Cerebellar nuclear complex (tissue), 1 donor: ENCODE measurements at places on chromosomes 6 and 20.

- DNase-seq, result no peak
Measured at GRCh38 chr6:127302728-127303660, 36.3 kb downstream of the RNF146 start.

GRCh38 chr6:144778773-144779492 lies 493.8 kb downstream of the UTRN start:
- DNase-seq, result no peak

- DNase-seq, result no peak
Measured at GRCh38 chr6:40779409-40779808, 192.2 kb upstream of the LRFN2 start.

DNA sequence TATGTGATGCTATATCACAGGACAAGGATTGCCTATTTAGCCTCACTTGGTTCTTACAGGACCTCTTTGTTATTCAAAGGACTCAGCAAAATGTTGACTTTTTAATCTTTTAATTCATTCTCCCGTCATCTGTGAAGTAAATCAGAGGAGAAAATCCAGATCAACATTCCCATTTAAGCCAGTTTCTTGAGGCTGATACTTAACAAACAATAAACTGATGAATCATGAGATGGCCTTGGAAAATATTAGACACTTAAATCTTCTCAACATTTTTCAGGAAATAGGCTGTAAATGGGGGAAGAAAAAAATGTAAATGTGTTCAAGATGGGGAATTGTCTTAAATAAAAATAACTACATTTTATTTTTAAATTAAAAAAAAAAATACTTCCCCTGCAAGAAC lies 55.9 kb upstream of the UBR2 start:
- DNase-seq, result no peak

GRCh38 chr6:42505385-42505718 lies 53.6 kb upstream of the TRERF1 start:
- DNase-seq, result no peak

GRCh38 chr6:130027948-130028347 lies 9.6 kb downstream of the L3MBTL3 start:
- DNase-seq, result no peak

DNA sequence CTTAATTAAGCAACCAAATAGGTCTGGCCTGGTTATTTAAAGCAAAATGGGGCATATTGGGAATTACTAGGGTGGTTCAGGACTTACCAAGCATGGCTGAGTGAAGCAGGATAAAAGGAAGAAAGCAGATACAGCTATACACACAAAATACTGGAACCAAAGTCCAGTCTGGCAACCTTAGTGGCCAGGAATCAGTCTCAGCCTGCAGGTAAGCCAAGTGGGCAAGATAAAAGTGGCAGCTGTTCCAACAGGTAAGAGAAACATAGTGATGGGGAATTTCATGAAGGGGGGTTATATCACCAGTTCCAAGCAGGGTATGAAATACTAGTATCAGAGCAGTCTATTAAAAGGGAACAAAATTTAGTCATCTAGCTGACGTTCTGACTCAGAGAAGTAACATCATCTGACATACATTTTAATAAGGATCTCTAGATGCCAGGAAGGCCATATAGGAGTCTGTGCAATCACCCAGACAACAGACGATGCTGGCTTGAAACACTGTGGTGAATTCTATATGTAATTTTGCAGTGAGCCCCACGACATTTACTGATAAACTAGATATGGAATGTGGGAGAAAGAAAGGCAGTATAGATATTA lies 292.1 kb upstream of the HSF2 start:
- no peak for DNase-seq

GRCh38 chr20:52231230-52231746 lies 39.7 kb upstream of the ZFP64 start:
- DNase-seq, result no peak

DNA sequence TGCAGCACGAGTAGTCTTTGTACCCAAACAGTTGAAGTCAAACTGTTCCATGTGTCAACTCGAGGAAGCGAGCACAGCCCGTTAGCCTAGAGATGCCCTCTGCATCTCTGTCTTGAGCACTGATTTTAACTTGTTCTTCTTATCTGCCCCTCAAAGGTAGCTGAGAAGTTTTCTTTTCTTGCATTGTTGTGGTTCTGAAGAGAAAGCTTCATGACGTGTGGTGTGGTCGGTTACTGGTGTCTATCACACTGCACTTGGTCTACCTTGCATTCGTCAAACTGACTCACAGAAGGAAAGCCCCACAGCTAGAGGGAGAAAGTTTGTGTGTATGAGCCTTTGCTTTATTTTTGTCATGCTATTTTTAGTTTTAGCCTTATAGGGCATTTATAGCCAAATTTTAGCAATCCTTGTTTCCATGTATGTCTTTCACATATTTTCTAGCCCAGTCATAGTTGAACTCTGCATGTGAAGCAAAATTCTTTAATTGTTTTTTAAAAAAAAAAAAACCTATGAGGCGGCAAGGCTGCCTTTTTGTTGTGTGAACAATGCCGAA lies 115.1 kb downstream of the JAG1 start:
- DNase-seq, result no peak

DNA sequence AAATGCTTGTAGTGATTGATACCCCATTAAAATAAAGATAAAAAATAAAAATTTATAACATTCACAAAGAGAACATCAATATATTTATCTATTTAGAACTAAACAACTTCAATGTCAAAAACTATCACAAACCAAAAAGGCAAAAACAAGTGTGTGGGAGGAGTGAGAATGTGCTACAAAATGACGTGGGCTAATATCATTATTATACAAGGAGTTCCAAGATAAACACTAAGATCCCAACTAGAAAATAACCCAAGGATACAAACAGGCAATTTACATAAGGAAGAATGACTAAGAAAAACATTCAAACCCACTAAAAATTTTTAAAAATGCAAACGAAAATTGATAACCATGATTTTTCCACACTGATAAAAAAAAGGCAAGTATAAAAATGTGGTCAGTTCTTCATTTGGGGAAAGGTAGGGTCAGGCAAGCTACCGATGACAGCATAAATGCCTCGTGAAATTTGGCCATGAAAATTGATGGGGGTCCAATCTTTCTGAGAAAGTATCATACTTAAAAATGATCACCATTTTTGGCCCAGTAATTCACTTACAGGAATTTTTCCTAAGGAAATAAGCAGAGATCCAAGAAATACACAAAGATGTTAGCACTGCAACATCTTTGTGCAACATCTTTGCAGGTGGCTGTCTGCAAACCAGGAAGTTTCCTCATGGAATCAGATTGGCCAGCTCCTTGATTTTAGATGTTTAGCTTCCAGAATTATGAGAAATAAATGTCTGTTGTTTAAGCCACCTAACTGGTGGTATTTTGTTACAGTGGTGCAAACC lies 140.2 kb downstream of the TMEM200A start:
- no peak for DNase-seq

DNA sequence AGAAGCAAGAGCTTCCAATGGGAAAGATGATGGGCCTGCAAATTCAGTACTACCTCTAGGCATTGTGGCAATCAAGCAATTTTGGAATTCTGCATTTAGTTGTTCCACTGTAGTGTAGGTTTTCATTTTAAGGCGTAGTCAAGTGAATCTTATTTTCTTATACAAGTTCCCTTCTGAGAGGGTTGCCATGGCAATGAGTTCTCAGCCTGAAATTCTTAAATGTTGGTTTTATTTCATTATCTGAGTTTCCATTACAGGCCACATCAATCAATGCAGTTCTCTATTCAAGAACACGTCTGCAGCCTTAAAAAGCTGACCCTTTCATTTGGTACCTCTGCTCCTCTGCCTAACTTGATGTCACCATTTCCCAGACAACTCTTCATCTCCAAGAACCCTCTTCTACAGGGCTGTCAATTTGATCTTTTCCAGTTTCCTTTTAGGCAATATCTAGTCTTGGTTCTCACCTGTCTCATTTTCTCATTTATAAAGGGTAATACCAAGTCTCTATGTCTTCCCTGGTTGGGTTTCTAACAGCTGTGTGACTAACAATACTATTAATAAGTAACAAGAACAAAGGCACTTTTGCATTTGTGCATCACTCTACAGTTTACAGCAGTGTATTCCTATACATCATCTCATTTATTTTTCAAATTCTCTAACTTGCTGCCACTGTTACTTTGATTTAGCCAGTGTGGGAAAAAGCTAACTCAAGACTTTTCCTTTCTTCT lies 898.2 kb upstream of the FLRT3 start:
- DNase-seq, result no peak

- DNase-seq, result no peak
Measured at GRCh38 chr6:41072836-41073202, at the start of gene NFYA. Gene NFYA, plus strand, starts transcription at chr6:41072974. Its CDS starts 6,116 bp downstream, at chr6:41079090.

DNA sequence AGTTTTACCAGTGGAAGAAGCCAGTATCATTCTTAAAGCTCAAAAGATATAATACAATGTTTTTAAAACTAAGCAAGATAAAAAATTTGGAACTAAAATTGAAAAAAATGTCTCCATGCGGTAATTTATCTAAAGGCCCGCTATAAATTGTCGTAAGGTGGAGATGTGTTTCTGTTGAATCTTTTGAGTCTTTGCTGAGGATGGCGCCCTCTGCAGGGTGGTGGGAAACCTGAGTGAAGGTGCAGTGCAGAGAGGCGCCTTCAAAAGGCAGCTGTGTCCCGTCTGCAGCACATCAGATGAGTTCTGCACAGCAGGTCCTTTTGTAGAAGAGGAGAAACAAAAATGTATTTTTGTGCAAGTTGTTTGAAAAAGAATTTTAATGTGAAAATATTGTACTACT lies 29.4 kb upstream of the KIF25 start:
- DNase-seq, result no peak

DNA sequence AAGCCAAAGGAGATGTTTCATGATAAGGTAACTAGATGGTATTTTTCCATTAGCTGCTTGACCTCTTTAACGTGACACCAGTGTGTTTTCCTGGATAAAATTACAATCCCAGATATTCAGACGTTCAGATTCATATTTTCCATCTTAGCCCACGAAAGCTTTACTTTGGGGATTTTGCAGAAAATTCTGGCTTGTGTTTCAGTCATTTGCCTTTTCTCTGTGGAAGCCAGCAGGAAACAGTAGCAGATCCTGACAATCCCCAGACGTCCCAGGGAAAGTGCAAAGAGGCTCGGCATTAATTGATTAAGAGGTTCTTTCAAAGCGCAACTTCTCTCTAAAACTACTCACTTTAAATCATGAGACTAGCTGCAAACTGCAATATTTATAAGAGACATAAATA lies 243.6 kb downstream of the UST start:
- DNase-seq, result no peak

- no peak for DNase-seq
Measured at GRCh38 chr6:16987996-16988395, 113.9 kb upstream of the STMND1 start.

DNA sequence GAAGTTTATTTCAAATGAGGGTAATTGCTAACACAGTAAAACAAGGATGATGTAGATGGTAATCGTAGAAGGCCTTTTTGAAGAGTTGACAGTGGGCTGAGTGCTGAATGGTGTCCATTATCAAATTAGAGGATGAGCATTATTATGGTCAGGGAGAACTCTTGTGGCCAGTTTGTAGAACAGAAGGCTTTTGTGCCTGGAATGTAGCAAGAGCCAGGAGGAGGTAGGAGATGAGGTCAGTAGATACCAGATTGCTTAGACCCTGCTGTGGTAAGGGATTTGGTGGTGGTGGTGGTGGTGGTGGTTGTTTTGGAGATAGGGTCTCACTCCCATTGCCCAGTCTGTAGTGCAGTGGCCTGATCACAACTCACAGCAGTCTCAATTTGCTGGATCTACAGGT lies 6.2 kb downstream of the CSE1L start:
- DNase-seq, result no peak

- DNase-seq, result no peak
Measured at GRCh38 chr20:48826069-48826468, 1.7 kb downstream of the PREX1 start.

DNA sequence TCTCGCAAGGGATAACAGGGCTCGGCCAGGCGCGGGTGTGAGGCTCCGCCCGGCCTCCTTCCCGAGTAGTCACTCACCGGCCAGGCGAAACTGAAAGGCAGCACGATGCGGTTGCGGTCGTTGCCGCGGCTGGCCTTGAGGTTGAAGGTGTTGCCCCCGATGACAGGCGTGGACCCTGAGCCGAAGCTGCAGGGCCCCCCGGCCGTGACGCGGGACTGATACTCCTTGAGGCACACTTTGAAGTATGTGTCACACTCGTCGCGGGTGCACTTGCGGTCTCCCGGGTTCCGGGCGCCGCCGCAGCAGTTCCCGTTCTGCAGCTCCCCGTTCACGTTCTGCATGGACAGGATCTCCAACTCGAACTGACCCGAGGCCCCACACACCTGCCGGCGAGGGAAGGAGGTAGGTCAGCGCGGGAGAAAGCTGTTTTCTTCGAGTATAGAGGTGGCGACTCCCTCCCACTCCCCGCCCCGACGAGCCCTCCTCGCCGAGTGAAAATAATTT lies 1.1 kb downstream of the JAG1 start:
- DNase-seq, result no peak

DNA sequence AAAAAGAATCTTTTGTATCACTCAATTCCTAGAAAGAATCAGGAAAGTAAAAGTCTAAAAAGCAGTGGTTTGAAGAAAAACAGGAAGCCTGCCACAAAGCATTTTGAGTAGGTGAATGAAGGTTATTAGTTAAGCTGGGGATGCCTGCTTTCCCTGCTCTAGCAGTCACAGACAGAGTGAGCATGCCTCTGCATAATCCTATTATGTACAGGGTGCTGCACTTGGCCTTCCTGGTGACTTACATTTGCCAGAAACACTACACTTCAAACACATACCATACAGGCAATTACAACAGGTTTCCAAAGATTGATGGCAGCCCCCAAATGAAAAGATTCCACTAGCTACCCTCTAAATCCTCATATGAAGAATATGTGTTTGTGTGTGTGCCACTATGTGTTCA lies 130.8 kb downstream of the TPBG start:
- DNase-seq, result no peak

DNA sequence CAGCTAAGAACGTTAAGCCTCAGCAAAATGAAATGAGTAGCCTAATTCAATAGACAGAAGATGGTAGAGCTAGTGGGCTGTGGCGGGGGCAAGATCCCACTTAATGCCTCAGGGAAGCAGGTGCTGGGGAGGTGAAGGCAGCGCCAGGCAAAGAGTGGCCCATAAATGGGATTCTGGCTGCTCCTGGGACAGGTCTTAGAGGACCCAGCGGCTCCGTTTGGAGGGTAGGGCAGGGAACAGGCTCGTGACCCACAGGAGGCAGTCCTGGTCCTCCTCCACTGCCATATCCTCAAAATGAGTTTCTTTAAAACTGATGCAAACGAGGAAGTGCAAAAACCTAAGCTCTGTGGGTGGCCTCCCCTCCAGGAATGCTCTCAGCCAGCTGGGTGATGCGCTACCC lies 32.7 kb downstream of the SAYSD1 start:
- no peak for DNase-seq

- no peak for DNase-seq
Measured at GRCh38 chr6:160260367-160260766, 1.7 kb upstream of the SLC22A2 start.
